Stimulated activated CD4-positive, alpha-beta T cell treated with anti-CD3 and anti-CD28 coated beads, Interleukin-12 subunit alpha, Interleukin-12 subunit beta, amount 100 ng/mL, for 24 hours (primary cell): ENCODE measurements at places on chromosomes 16 and 17.

DNA sequence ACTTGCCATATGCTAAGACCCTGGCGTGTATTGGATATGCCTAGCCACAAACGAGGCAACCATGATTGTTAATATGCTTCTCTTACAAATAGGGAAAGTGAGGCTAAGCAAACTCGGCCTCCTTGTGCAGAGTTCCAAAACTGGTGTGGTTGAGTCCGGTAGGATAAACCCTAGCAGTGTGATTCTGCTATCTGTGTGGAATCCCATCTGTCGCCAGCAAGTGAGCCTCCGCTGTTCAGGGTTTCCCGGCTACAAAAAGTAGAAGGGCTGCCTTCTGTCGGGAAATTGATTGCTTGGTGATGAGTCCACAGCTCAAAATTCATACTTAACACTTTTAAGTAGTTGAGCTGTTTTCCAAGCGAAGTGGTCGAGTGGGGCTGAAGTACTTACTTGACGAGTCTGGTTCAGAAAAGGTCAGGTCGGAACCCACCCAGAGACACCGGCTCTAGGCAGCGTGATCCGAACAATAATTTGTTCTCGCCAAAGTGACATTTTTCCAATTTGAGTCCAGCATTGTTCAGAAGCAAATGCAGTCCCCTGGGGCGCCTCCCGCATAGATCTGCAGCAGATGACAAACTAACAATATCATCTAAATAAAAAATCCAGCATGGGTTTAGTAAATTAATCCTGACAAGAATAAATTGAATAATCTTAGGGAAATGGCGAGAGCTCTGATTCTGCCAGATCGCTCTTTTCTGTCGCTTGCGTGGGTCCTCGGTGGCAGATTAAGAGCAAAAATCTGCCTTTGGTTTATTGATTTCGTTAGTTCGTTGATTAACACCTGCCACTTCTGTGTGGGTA lies 686.7 kb upstream of the RBFOX1 start:
- no peak for DNase-seq

GRCh38 chr17:81094509-81095382 lies 59.8 kb downstream of the BAIAP2 start:
- peak; percentile 79 for DNase-seq

- DNase-seq = no peak
These were observed 7.0 kb downstream of the CRHR1 start for GRCh38 chr17:45791041-45791582.

- no peak for DNase-seq
These were observed 14.6 kb upstream of the ETV4 start for GRCh38 chr17:43560461-43561427.

DNA sequence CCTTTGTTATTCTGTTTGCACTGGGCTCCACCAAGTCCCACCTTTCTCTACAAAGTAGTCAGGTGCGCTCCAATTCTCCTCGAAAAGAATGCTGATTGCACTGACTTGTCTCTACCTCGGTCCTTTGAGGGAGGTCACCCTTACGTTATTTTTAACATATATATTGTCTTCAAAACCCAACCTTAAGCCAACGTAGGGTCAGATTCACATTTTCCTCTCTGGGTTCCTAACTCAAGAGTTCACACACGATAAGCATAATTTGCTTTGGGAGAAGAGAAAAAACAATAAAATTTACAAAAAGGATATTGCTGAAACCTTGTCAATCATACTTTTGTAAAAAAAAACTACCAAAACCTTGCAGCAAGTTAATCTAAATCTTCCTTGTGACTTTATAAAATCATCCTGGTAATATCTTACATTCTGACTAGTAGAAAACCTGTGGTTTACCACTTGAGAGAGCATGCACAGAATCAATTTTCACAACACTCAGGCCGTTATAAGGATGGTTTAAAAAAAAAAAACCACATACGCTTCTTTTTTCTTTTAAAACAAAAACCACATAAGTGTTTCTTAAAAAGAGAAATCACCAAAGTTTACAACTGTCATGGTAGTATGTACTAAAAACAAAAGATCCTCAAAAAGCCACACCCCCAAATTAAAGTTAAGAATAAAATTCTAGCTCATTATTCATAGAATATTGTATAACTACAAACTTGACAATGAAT lies 72.2 kb upstream of the TRAP1 start:
- no peak for DNase-seq

- DNase-seq = peak; percentile 63
These were observed 2.7 kb downstream of the ZFPM1 start for GRCh38 chr16:88455610-88456355.

DNA sequence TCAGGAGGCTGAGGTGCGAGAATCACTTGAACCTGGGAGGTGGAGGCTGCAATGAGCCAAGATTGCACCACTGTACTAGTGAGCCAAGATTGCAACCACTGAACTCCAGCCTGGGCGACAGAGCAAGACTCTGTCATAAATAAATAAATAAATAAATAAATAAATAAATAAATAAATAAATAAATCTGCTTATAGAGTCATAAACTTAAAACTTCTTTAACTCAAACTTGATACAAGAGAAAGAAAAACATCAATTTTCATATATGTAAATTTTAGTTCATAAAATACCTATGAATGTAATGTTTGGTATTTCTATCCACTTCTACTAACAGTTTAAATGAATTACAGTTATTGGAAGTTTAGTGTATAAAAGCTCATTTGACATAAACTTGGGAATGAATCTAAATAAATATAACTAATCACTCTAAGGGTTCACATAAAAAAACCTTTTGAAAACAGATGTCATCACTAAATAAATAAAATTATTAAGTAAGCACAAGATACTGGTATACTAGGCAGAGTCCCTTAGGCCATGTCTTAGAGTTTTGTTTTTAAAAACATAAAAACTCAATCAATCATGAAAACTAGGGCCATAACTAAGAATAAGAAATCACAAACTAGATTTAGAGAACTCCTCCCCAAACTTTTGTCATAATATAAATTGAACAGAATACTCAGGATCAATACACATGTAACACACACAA lies 54.1 kb downstream of the SMURF2 start:
- DNase-seq = no peak

DNA sequence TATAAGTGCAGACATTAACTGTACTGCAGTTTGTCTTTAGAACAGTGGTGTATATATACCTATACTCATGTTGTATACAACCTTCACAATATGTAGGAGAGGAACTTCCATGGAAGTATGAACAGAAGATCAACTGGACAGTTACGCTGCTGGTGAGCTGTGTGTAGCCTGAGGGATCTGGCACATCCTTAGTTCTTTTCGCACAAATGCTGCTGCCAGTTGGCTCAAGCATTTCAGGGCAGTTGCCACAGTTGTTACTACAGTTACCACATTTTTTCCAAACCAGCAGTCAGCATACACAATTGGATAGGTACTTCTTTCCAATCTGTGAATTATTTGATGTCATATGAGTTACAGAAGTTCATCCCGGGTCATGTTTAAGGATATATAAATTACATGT lies 539.6 kb upstream of the HSBP1 start:
- no peak for DNase-seq

DNA sequence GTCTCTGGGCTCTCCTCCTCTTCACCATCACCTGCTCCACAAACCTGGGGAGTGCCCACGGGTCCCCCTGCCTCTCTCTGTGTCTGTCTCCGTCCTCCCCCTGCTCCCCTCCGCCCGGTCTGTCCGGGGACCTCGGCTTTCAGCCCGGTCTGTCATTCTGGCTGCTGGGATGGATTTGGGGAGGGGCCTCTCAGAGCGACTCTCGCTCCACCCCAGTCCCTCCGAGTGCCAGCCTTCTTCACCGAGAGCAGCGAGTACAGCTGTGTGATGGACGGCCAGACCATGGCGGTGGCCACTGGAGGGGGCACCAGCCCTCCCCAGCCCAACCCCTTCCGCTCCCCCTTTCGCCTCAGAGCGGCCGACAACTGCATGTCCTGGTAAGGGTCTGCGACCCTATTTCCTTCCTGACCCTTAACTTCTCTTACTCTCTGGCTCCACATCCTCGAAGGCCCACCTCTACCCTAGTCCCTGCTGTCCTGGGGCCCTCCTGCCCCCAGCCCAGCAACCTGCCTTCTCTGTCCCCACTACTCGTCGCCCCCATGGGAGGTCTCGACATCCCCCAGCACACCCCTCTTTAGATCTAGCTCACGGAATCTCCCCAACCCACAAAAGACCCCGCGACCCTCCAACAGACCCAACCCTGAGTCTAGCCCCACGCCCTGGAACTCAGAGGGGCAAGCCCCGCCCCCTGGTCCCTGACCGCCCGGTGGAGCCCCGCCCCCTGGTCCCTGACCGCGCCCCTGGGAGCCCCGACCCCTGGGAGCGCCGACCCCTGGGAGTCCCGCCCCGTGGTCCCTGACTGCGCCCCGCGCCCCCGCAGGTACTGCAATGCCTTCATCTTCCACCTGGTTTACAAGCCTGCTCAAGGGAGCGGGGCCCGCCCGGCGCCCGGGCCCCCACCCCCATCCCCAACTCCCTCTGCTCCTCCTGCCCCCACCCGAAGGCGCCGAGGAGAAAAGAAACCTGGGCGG lies 5.6 kb upstream of the CXCL16 start:
- no peak for DNase-seq

DNA sequence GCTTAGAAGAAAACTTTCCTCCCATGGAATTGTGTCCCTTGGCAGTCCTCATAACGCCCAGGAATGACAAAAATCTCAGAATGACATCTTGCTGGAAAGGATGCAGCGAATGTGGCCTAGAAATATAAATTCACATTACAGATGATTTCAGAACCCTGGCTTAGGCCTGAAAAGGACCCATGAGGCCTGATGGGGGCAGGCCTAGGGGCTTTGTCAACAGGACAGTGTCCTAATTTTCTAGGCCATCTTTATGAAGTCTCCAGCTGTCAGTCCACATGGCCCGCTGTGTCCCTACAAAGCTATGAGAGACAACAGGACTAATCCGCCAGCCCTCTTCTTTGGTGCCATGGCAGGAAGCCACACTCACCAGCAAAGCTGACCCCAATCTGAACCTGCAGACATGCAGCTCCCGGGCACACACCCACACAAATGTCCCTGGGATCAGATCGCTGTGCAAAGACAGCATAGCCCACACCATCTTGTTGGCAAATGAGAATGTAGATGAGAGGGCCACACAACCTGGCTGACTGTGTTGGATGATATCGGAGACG lies 40.4 kb upstream of the DNAH17 start:
- no peak for DNase-seq

GRCh38 chr16:51008037-51008436 lies 143.0 kb downstream of the SALL1 start:
- DNase-seq = no peak

- DNase-seq = no peak
These were observed 8.9 kb downstream of the ADAD2 start for GRCh38 chr16:84199861-84200260.

GRCh38 chr17:35981908-35982330 lies 622 bp upstream of the CCL16 start:
- DNase-seq = no peak

DNA sequence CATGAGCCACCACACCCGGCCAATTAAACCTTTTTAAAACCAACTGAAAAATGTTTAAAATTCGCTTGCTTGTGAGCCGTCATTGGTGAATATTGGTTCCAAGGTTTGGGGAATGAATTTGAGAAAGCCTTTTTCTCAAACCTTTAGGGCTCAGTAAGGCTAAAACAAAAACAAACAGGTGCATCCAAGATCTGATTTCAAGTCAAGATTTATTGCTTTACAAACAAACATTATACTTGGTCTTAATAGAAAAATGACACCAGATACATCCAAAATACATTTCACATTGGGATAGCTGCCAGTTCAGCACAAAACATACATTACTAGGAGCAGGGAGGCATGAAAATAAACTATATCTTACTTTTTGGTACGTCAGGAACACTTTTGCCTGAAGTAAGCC lies 5.4 kb downstream of the C17orf58 start:
- DNase-seq = no peak

- DNase-seq = peak; percentile 1
These were observed 25.8 kb upstream of the HLF start for GRCh38 chr17:55238931-55239297.

DNA sequence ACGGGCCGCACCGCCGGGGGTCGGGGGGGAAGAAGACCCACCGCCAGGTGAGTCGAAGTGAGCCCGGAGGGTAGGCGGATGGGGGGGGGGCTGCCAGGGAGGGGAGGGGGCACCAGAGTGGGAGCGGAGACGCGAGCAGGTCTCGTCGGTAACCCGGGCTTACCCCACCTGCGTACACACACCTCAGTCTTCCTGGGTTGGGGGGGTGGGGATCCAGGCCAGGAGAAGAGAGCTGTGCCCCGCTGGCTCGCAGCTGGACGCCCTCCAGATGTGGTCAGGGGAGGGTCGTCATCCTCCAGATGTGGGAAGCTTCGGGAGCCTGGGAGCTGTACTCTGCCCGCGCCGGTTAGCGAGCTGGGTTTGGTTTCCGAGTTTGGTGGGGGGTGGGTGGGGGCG lies 1.2 kb downstream of the CACNA1G start:
- no peak for DNase-seq

DNA sequence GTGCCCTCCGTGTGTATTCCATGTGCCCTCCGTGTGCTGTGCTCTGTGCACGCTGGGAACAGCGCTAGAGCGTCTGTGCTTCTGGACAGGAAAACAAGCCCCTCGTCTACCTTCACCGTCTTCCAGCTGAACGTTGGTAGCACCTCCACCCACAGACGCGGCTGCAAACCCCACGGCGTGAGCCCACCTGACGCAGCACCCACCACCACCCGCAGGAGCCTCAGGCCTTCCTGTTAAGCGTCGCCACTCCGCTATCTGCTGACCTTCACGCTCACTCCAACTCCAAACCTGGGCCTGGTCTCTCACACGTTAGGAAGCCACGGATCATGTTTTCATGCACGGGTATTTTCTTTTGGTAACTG lies 56.6 kb downstream of the ENGASE start:
- no peak for DNase-seq

DNA sequence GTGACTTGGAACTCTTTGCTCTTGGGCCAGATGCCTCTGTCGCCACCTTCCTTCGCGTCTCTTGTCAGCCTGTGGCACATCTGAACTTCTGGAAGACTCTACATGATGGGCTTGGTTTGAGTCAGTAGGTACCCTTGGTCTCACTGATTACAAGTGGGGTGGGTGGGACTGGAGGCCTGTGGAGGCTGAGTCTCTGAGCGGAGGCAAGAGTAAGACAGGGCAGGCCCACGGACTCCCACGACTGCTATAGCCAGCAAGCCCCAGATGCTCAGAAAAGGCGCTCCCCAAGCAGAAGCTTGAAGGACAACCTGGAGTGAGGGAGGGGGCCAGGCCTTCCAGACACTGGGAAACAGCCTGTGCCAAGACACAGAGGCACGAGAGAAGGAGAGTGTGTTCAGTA lies 145.7 kb downstream of the SNX29 start:
- DNase-seq = no peak

DNA sequence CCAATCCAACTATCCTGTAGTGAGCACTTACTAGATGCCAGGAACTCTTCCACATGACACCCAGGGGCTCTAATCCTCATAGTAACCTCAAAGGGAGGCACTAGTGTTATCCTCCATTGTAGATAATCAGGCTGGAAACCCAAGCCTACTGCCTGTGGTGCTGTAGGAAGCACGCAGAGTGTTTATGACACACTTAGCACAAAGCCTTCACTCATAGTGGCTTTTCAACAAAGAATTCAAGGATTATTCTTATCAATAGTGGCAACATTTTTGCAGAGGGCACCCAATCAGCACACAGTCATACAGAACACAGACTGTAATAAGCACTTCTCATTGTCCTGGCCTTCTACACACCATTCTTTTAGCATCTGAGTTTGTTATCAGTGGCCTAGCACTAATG lies 18.5 kb upstream of the SOX9 start:
- no peak for DNase-seq
